ENCODE measurements at places on chromosomes 5 and 9.

- DNase-seq = no peak
These were observed 163.6 kb upstream of the CDH6 start for GRCh38 chr5:31029925-31030324.

DNA sequence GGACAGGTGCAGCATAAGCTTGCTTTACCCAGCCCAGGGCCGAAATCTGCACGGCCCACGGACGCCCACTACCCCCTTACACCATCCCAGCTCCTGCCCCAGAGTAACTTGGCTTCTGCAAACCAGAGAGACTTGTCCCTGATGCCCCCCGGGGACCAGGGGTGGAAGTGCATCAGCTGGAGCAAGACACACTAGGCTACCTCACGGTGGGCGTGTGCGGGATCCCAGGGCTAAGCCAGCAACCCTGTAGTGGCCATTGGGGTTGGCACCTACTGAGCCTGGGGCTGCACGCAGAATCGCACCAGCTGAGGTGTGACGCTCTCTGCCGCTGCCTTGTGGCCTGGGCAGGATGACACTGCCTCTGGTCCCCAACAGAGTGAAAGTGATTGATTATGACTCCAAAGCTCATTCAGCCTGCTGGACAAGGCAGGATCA is 6.1 kb upstream of the ZNF79 start:
- peak; percentile 84 for DNase-seq

DNA sequence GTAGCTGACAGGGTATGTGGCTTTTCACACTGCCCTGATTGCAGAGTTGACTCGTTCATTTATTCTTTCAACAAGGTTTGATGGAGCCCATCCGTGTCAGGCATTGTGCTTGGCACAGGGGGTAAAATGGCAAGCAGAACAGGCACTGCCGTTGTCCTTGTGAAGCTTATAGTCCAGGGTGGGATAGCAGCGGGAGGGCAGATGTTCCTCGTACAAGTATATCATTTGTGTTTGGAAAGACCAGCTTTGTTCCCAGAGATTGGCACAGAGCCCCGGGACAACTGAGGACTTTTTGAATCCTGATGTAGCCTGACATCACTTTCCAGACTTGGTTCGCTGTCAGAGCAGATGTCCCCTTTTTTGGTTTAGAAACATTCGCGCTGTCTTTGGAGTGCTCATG is 50.9 kb downstream of the MVB12B start:
- peak; percentile 49 for DNase-seq

- no peak for DNase-seq
These were observed 711.5 kb downstream of the CETN3 start for GRCh38 chr5:89698028-89698427.

- no peak for DNase-seq
These were observed 1171.1 kb downstream of the TAF11L14 start for GRCh38 chr5:18805376-18805775.

DNA sequence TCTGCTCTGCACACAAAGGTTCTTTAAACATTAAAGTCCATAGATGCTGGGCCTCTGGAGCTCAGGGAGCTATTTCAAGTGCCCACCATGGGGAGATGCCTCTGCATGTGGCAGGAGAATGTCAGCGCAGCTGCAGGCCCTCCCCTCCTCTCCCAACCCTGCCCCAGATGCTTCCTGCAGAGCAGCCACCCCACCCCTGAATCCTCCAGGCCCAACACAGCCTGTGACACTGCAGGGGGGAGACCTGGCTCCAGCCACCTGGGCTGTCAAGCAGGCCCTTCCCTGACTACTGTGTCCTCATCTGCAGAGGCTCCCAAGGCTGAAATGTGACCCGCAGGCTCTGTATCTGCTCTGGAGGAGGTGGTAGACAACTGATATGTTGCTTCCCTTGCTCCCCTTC is 213.9 kb downstream of the GABBR2 start:
- DNase-seq = no peak

- DNase-seq = no peak
These were observed 50.4 kb upstream of the STXBP1 start for GRCh38 chr9:127561491-127562278.

DNA sequence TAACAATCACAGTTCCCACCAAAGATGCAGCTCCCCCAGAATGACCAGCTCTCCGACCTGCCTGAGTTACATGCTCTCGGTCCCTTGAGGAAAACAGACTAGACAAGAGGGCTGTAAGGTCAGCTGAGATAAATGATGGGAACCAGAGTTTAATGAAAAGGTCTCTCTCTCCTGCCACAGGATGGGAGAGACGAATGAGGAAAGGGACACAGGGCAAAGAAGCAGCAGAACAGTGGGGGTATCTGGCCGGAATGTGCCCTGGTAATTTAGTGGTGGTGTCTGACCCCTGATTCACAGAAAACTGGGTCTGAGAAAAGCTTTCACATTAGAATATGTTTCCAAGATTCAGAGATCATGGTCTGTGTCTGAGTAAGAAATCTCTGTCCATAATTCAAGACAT is 118.5 kb downstream of the BRINP1 start:
- no peak for DNase-seq

GRCh38 chr5:42628821-42629220 is 127.8 kb upstream of the CCDC152 start:
- no peak for DNase-seq

DNA sequence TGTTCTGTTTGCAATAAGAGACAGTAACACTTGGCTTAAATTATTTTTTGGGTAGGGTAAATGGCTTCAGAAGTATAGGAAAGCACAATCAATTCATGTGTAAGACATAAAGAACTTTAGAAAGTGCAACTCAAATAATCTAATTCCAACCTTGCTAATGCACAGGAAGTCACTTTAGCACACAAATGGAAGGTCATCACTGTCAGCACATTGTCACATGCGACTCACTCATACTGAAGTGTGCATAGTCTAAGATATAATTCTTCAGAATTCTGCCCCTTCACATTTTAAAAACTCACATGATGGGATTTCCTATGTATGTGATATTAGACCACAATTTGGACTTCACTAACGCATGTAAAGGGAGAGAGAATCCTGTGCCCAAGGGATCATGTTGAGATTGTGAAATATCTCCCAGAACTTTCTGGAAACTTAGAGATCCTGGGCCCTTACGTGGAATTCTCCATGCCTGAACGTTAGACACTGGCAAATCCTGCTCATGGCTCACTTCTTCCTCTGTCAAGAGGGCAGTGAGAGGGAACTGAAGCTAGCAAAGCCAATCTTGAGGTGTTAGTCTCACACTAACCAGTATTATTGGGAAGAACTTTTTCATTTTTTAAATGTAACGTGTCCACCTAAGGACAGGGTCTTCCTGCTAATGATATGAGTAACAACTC is 403.2 kb upstream of the PTGER4 start:
- DNase-seq = peak; percentile 60

GRCh38 chr5:168658394-168658793 is 79.2 kb upstream of the PANK3 start:
- DNase-seq = no peak

- peak; percentile 67 for DNase-seq
These were observed 1.8 kb downstream of the UBAP2 start for GRCh38 chr9:34046784-34047379.

GRCh38 chr5:111083323-111083722 is 8.8 kb upstream of the WDR36 start:
- no peak for DNase-seq

- no peak for DNase-seq
These were observed 432.3 kb upstream of the EDIL3 start for GRCh38 chr5:84816746-84817547.

- no peak for DNase-seq
These were observed 1072.1 kb upstream of the WWC1 start for GRCh38 chr5:167219298-167219697.

GRCh38 chr9:87991151-87991870 is 17.0 kb upstream of the CDK20 start:
- no peak for DNase-seq

DNA sequence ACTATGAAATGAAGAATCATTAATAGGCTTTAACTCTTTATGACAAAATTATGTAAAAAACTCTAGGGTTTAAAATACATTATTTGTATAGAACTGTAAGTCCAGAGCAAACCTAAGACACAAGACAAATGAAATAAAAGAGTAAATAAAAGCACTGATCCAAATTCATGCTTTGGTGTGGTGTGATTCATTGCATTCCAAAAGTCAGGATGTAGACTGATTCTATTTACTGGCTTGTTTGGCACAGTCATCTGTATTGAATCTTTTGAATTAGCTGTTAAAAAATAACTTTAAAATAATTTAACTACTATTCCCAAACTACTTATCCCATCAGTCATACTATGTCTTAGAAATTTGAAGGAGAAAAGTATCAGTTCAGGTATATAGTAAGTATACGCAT is 31.1 kb downstream of the IL4 start:
- no peak for DNase-seq

- peak; percentile 72 for DNase-seq
These were observed 2.5 kb downstream of the FST start for GRCh38 chr5:53482717-53483638.

DNA sequence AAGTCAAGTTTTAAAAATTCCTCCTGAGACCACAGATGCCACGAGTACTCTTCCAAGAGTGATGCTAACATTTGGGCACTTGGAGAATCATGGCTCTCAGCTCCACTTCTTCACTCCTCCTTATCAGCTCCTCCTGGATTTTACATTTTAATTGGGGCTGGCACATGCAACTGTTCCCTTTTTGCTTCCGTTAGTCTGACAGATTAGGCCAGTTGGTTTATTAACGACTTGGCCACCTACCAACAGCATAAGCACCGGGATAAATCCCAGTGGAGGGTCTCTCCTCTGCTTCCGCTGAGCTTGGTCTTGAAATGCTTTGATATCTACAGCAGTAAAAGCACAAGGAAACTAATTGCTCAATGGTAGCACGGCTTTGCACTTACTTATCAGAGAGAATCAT is 134.6 kb upstream of the RASEF start:
- no peak for DNase-seq

GRCh38 chr5:98905857-98906688 is 22.7 kb downstream of the CHD1 start:
- DNase-seq = no peak

DNA sequence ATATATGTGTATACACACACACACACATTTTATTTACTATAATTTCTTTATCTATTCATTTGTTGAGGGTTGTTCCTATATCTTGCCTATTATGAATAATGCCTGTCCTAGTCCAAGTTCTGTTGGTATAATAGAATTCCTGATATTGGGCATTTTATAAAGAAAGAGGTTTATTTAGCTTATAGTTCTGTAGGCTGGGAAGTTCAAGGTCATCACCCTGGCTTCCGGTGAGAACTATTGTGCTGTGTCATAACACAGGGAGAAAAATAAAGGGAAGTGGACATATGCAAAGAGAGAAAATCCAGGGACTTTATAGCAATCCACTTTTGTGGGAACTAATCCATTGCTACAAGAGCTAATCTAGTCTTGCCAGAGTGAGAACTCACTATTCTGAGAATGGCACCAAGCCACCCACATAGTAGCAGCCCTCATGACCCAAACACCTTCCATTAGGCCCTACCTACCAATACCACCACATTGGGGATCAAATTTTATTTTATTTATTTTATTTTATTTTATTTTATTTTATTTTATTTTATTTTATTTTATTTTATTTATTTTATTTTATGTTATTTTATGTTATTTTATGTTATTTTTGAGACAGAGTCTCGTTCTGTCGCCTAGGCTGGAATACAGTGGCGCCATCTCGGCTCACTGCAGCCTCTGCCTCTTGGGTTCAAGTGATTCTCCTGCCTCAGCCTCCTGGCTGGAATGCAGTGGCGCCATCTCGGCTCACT is 74.7 kb downstream of the FER start:
- DNase-seq = no peak

GRCh38 chr5:5420251-5420650 is 2.2 kb upstream of the ICE1 start:
- DNase-seq = no peak

GRCh38 chr9:72807765-72808445 is 144.9 kb downstream of the ALDH1A1 start:
- no peak for DNase-seq

- no peak for DNase-seq
These were observed 109.3 kb upstream of the ICE1 start for GRCh38 chr5:5313101-5313635.

DNA sequence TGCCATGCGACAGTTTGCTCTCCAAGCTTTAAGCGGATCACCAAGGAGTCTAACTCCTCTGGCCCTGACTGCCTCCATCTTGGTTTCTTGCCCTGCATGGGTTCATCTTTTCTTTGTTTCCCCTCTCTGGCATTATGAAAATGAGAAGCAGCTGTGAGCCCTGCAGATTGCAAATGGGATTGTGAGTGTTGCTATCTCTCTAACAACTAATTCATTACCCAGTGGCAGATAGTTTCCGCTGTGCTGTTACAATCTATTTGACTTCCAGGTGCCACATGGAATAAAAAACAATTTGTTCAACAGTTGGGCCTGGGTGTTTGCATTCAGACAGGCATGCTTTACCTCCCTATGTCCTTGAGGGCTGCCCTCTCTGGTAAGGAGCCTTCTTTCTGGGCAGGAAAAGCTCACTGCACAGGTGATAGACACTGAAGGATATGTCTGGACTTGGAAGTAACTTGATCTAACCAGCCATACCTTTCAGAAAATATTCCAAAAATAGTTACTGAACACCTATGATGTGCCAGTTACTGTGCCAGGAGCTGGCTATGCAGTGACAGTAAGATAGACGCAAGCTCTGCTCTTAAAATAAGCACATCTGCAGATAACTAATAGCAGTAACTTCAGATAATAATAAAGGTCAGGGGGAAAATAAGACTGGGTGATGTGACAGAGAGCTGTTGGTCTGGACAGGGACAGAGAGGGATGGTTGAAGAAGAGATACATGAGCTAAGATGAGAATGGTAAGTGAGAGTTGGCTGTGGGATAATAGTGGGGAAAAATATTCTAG is 40.1 kb downstream of the GRIA1 start:
- no peak for DNase-seq

DNA sequence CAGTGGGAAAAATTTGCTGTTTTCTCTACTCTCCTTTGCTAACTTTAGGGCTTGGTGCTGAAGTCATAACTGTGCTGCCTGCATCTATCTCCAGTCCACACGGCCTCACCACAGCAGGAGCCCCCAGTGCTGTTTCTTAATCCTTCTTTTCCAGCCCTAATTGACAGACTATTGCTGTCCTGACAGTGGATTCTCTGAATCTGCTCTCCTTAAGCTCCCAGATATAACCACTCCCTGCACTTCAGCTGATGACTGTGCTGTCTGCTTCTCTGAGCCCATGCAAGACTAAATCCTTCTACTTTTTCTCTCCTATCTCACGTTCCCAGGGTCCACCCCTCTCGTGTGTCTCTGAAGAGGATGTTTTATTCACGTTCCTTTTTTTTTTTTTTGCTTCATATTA is 19.7 kb upstream of the GRIA1 start:
- no peak for DNase-seq

- DNase-seq = no peak
These were observed 216.0 kb downstream of the NR3C1 start for GRCh38 chr5:143187495-143187894.

DNA sequence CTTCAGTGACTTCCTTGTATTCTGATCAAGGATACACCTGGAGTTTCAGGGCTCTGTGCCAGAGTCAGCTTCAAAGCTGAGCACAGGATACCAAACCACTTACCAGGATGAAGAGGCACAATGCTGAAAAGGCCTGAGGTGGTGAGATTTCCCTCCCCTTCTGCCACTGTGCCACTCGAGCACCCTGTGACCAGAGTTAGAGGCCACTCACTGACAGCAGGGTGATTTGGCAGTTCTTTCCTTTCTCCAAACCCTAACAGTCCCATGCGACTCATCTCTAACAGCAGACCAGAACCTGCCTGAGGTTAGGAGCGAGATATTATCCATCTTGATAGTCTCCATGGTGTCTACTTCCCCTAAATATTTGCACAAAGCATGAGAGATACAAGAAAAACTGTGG is 1.8 kb downstream of the PLGRKT start:
- DNase-seq = peak; percentile 58
